ENCODE measurements at places on chromosomes 3 and 15. TPM values are rescaled to one million over a fixed set of nuclear protein-coding genes. Genes with fewer than 3 reads are reported as not detected.

WNT5A gene
- 2,720 TPM for total RNA-seq

SEMA3G gene
- total RNA-seq: not detected

CYP1A2 gene
- not detected for total RNA-seq

MTMR10 gene
- 14.1 TPM for total RNA-seq

SEMA3B gene
- 14.9 TPM for total RNA-seq

IFT80 gene
- 49.1 TPM for total RNA-seq

COX17 gene
- total RNA-seq: 17.7 TPM

TGM5 gene
- total RNA-seq: not detected

GOLGA6B gene
- not detected for total RNA-seq

AP3B2 gene
- 0.11 TPM for total RNA-seq

GABRR3 gene
- not detected for total RNA-seq

MYO5C gene
- 0.39 TPM for total RNA-seq

NEK10 gene
- 0.98 TPM for total RNA-seq

FGF12 gene
- total RNA-seq: 0.39 TPM

STAB1 gene
- total RNA-seq: 0.22 TPM

ATP13A5 gene
- total RNA-seq: not detected

TMIE gene
- total RNA-seq: 0.22 TPM

NR1I2 gene
- not detected for total RNA-seq

CCDC54 gene
- total RNA-seq: not detected

PLXNB1 gene
- total RNA-seq: 100 TPM

ZNF80 gene
- not detected for total RNA-seq

RARRES1 gene
- total RNA-seq: 0.54 TPM

CMTM6 gene
- 55.9 TPM for total RNA-seq

DUOX1 gene
- 11.0 TPM for total RNA-seq

CCDC33 gene
- 0.54 TPM for total RNA-seq

DUT gene
- total RNA-seq: 41.2 TPM

GPR15 gene
- not detected for total RNA-seq

CHRD gene
- not detected for total RNA-seq

LOXL1 gene
- 11.4 TPM for total RNA-seq

FBXL2 gene
- 18.9 TPM for total RNA-seq

PPP1R14D gene
- total RNA-seq: not detected

STRIT1 gene
- not detected for total RNA-seq

B3GNT5 gene
- 22.0 TPM for total RNA-seq

IQCF5 gene
- total RNA-seq: not detected

CCR2 gene
- not detected for total RNA-seq

TAGLN3 gene
- not detected for total RNA-seq

GOLGA6L24 gene
- total RNA-seq: not detected

ZBTB47 gene
- 61.3 TPM for total RNA-seq

RNF13 gene
- total RNA-seq: 190 TPM

CCRL2 gene
- not detected for total RNA-seq

GPR27 gene
- not detected for total RNA-seq

CFAP20DC gene
- 2.0 TPM for total RNA-seq

STARD9 gene
- 11.0 TPM for total RNA-seq

KLHL6 gene
- not detected for total RNA-seq

C3orf52 gene
- total RNA-seq: 34.3 TPM

SKOR1 gene
- 0.79 TPM for total RNA-seq

CYP8B1 gene
- not detected for total RNA-seq

ASB7 gene
- 16.3 TPM for total RNA-seq

TMEM207 gene
- total RNA-seq: not detected

PLA2G4E gene
- total RNA-seq: not detected

HRG gene
- not detected for total RNA-seq

TXNRD3 gene
- 12.2 TPM for total RNA-seq

SAMMSON gene
- total RNA-seq: not detected

EPHA3 gene
- total RNA-seq: 0.11 TPM
